ENCODE measurements at places on chromosomes 2 and 18.

GRCh38 chr18:26696308-26696707, 148.0 kb upstream of the KCTD1 start:
- no peak for DNase-seq

DNA sequence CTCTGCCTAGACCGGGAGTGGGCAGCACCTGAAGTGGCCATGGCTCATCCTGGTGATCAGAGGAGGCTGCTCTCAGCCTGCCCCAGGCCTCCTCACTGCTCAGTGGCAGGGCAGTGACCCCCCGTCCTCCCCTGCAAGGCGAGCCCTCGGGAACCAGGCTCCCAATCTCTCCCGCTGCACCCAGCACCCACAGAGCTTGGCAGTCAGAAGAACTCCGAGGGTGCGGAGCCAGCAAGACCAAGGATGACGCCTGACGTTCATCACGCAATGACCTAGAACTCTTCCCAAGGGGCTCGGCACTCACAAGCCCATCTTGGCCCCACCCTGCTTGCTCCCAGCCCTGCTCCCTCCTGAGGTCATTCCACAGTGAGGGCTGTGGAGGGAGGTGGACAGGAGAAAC, 189.8 kb upstream of the SALL3 start:
- DNase-seq = no peak

- DNase-seq = no peak
Measured at GRCh38 chr2:160372010-160372356, 121.6 kb downstream of the RBMS1 start.

DNA sequence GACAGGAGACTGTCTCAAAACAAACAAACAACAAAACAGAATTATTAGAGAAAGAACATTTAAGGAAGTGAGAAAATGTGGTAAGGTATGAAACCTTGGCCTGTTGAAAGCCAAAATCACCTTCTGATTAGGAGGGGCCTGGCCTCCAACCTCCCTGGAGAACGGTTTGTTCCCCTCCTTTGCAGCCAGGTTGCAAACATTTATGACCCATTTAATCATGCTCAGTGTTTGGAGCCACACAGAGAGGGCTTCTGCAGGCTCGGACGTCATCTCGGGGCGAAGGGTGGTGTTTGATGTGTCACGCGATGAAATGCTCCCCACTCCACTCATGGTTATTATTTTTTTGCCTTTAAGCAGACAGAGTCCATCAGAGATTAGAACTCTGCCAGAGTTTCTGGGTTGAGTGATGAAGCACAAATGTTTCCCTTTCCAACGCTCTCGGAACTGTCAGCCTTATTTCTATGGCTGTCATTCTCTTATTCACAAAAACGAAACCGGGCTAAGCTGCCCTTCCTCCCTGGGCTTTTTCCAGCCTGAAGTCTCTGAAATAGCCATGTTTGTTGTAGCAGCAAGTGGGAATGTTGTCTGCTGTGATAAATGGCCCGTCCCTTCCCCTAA, 33.6 kb upstream of the ROCK2 start:
- no peak for DNase-seq

GRCh38 chr2:197255543-197255942, 55.0 kb downstream of the ANKRD44 start:
- DNase-seq = peak; percentile 82

GRCh38 chr2:221285148-221285547, 287.0 kb downstream of the EPHA4 start:
- DNase-seq = no peak

GRCh38 chr18:24817150-24817549, 356.7 kb downstream of the HRH4 start:
- DNase-seq = no peak

DNA sequence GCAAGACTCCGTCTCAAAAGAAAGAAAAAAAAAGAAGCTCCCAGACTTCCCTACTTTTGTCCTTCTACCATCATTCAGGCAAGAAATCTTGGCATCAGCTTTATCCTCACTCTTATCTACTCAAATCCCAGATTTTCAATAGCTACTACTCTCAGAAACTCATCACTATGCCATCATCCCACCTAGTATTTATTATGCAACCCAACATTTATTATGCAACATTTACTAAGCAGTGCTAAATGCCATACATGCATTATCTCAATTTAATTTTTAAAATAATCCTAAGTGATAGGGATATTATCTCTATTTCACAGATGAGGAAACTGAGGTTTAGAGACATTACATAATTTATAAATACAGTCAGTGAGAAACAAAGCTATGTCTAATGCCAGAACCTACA, 4.1 kb downstream of the USP37 start:
- DNase-seq = no peak

- DNase-seq = peak; percentile 39
Measured at GRCh38 chr2:35973132-35973736, 382.3 kb upstream of the CRIM1 start.

DNA sequence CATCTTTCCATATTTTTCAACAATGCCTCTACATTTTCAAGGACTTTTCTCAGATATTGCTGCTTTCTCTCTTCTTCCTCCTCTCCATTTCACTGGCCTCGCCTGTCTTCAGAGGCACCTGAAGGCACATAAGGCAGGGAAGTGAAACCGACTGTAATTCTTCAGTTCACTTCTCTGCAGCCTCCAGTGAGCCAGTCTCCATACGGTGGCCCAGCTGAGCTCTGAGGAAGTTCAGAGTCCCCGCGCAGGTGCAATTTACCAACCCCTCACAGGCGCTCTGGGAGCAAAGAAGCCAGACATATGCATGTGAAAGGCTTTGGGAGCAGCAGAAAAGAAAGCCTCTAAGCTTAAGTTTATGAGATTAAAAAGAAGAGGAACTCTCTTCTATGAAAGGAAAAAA, 12.4 kb downstream of the KLHL14 start:
- no peak for DNase-seq

DNA sequence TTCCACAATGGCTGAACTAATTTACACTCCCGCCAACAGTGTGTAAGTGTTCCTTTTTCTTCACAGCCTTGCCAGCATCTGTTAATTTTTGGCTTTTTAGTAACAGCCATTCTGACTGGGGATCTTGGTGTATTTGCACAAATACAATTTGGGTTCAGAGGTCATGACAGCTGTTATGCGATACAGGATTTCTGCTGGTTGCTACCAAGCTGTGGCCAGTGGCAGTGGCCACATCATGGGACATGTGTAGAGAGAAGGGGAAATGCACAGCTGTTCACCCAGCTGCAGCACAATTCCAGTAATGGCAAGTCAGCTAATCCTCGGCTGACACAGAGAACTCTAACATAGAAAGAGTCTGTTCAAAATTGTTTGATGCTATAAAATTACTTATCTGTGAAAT, 21.0 kb upstream of the SELENOI start:
- DNase-seq = peak; percentile 19

- no peak for DNase-seq
Measured at GRCh38 chr2:85761512-85761944, 7.7 kb downstream of the ATOH8 start.
